Activated naive CD4-positive, alpha-beta T cell treated with anti-CD3 and anti-CD28 coated beads, Interleukin-2, amount 10 ng/mL, durations not matched to agents 7 days and 5 days (primary cell): ENCODE measurements at places on chromosomes 12 and 14.

GRCh38 chr14:55354500-55354899 lies 57.1 kb downstream of the ATG14 start:
- DNase-seq: peak; percentile 76

DNA sequence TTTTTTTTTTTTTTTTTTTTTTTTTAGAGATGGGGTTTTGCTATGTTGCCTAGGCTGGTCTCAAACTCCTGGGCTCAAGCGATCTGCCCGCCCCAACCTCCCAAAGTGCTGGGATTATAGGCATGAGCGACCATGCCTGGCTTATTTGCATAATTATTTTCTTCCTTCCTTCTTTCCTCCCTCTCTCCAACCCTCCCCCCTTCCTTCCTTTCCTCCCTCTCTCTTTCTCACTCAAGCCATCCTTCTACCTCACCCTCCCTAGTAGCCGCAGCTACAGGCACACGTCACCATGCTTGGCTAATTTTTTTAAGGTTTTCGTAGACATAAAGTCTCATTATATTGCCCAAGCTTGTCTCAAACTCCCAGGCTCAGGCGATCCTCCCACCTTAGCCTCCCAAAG lies 83.8 kb downstream of the PEBP1 start:
- no peak for DNase-seq

- DNase-seq: no peak
Observed at GRCh38 chr12:109069307-109070271, 17.2 kb downstream of the USP30 start.

GRCh38 chr12:66066137-66066928 lies 64.2 kb downstream of the LLPH start:
- DNase-seq: no peak

DNA sequence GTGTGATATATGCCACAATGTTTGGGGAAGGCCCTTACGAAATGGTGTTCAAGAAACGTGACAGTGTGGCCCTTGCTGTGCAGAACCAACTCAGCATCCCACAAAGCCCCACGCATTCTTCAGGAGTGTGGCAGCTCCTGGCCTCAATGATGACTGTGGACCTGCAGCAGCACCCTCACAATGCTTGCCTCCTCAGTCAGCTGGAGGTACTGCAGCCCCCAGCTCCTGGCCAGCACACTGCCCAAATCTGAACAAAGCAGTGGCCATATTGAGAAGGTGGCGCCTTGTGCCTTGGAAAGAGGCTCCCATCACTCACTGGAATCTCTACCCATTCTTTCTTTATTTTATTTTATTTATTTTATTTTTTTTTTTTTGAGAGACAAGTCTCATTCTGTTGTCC lies 10.4 kb downstream of the POLE2 start:
- no peak for DNase-seq
